ENCODE measurements at places on chromosomes 1 and 21.

GRCh38 chr1:25710583-25711347 is 89.2 kb upstream of the SELENON start:
- no peak for DNase-seq

- no peak for DNase-seq
Measured at GRCh38 chr21:19228226-19228625, 824.6 kb upstream of the TMPRSS15 start.

- no peak for DNase-seq
Measured at GRCh38 chr21:36388096-36388495, 2.9 kb downstream of the CHAF1B start.

GRCh38 chr1:93715529-93716126 is 34.0 kb upstream of the BCAR3 start:
- no peak for DNase-seq

DNA sequence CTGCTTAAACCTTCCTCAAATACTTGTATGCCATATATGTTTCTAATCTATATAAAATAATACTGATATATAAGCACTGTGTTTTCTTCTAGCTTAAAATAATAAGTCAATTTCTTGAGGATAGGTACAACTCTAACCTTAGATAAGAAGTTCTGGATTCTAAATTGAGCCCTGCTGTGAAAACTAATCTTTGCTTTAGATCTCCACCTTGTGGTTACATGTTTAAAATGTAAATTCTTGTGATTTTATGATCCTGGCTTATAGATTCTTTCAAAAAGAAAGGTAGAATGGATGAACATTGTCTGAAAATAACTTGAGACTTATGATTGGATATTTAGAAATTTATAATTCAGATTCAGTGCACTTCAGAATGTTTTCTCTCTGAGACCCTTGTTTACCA is 38.9 kb upstream of the HMCN1 start:
- DNase-seq, result no peak

DNA sequence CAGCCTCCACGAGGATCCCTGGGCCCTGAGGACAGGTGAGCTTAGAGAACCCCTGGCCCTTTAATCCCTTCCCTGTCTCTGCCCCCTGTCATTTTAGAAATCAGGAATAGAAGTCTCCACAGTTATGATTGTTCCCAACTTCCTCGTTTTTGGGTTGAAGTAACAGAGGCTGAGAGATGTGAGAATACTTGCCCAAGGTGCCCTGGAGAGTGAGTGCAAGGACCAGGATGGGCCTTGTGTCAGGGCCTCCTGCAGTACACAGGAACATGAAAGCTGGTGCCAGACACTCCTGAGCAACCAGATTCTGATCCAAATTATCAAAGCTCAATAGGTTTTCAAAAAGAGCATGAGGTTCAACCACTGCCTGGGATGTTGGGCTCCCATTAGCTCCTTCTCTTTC is 10.1 kb downstream of the HLX start:
- no peak for DNase-seq

GRCh38 chr1:223730479-223731132 is 18.3 kb downstream of the CAPN2 start:
- no peak for DNase-seq

Measured in esophagus squamous epithelium (tissue), 5 donors.